ENCODE measurements at places on chromosomes 13 and 19.
A peak's percentile ranks its signal among the peaks of the same experiment; 100 is the strongest.

GRCh38 chr13:53152057-53152421 is 123.4 kb downstream of the OLFM4 start:
- no peak for DNase-seq

- no peak for DNase-seq
These were observed 43.1 kb upstream of the CHST8 start for GRCh38 chr19:33578697-33579096.

GRCh38 chr13:49711218-49711863 is 20.1 kb upstream of the EBPL start:
- no peak for DNase-seq

- no peak for DNase-seq
These were observed 92.1 kb downstream of the STARD13 start for GRCh38 chr13:33193428-33193974.

- DNase-seq: no peak
These were observed 21.2 kb upstream of the SLC7A10 start for GRCh38 chr19:33246709-33247440.

GRCh38 chr13:76164290-76164689 is 528.2 kb downstream of the LMO7 start:
- no peak for DNase-seq

GRCh38 chr19:46226438-46226973 is 3.0 kb upstream of the IGFL1 start:
- peak; percentile 93 for DNase-seq

DNA sequence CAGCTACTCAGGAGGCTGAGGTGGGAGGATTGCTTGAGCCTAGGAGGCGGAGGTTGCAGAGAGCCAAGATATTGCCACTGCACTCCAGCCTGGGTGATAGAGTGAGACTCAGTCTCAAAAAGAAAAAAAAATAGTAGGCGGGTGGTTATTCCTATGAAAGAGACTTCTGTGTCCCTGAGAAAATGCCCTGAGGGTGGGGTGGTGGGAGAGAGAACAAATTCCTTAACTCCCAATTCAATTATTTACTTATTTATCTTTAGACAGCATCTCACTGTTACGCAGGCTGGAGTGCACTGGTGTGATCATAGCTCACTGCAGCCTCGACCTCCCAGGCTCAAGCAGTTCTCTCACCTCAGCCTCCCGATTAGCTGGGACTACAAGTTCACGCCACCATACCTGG is 10.3 kb upstream of the EEF2 start:
- no peak for DNase-seq

DNA sequence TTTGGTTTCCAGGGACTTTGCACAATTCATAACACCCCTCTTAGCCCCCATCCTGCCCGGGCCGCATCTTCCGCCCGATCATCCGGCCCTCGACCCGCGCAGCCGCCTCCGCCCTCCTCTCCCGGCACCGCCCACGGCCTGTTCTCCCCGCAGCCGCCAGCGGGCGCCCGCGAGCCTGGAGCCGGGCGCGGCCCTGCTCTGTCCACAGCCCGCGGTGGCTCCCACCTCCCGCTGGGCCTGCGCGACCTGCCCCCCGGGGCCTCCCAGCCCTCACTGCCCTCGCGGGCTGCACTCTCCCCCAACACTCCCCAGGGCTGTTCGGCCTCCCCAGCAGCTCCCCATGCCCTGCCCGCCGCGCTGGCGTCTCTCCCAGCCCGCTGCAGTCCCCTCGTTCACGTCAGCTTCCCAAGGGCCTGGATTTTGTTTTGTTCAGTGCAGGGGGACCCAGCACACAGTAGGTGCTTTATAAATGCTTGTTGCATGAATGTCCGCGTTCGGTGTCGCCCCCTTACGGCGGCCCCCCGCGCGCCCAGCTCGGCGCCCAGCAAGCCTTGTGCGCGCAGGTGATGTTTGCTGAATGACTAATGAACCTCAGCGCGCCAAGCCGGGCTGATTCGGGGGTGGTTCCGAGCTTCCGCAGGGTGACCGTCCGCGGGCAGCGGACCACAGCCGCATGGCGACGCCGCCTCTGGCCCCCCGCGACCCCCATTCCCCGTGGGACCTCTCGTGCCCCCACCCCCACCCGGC is 4.6 kb upstream of the APC2 start:
- peak; percentile 47 for DNase-seq

GRCh38 chr13:102293723-102294122 is 108.1 kb downstream of the FGF14 start:
- DNase-seq: no peak

GRCh38 chr13:98532254-98532653 is 44.7 kb downstream of the STK24 start:
- DNase-seq: no peak

DNA sequence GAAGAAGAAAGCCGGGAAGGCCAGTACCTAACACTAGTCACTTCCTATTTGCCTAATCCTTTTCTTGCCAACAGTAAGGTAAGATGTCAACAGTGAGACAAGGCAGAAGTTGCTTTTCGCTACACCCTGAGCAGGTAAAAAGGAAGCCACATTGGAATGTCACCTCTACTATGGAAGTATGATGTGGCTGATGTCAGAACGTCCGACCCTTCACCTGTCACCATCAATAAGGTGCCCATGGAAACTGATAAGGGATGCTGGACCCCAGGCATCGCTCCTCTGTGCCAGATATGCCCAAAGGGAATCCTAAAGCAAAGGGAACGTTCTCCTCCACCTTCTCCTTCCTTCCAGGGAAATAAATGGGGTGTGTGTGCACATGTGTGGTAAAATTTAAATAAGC is 34.3 kb downstream of the COL4A1 start:
- no peak for DNase-seq

DNA sequence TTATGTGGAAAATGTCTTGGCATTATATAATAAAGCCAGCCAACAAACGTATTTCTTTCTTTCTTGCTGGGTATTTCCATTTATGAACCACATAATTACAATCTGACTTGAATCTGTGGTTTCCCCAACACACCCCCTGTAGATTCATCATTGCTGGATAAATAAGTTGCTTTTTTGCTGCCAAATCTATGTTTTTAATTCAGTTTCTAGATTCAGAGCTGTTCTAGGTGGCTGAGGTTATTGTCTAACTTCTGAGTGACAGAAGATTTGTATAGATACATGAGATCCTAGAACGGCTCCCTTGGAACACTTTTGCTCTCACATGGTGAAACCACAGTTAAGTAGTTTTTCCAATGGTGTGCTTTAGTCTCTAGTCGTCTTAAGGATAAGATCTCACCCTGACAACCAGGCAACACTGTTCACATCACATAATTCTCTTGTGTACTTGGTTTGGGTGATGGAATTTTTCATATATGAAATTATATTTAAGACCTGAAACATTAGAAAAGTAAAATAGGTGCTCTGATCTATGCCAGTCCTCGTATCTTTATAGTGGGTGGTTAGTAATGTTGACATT is 239.1 kb downstream of the KLF12 start:
- DNase-seq: no peak

GRCh38 chr13:44373601-44374347 is at the start of gene SERP2:
TSS of gene SERP2 (plus strand) at chr13:44373824. CDS start at chr13:44374026, 202 bp downstream.
- no peak for DNase-seq

GRCh38 chr13:72726726-72727416 is 558 bp downstream of the MZT1 start:
- peak; percentile 30 for DNase-seq

GRCh38 chr13:30718661-30719524 is 16.4 kb upstream of the ALOX5AP start:
- peak; percentile 59 for DNase-seq

- DNase-seq: peak; percentile 65
These were observed 4.3 kb downstream of the DOT1L start for GRCh38 chr19:2167896-2168618.

DNA sequence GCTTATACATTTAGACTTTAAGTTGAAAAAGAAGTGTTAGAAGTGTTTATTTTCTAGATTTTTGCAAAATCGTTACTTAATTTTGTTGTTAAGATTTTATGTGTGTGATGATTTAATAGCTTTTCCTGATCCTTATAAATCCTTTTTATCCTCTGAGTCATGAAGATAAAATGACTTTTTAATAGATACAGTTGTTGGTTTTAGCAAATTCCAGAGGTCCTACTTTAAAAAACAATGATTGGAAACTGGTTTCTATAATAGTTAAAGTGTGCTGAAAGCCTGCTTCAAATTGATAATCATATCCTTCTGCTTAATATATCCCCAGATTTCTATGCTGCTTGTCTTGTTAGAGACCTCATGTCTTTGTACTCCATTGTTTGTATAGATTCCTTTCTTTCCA is 39.0 kb downstream of the RNASEH2B start:
- no peak for DNase-seq

DNA sequence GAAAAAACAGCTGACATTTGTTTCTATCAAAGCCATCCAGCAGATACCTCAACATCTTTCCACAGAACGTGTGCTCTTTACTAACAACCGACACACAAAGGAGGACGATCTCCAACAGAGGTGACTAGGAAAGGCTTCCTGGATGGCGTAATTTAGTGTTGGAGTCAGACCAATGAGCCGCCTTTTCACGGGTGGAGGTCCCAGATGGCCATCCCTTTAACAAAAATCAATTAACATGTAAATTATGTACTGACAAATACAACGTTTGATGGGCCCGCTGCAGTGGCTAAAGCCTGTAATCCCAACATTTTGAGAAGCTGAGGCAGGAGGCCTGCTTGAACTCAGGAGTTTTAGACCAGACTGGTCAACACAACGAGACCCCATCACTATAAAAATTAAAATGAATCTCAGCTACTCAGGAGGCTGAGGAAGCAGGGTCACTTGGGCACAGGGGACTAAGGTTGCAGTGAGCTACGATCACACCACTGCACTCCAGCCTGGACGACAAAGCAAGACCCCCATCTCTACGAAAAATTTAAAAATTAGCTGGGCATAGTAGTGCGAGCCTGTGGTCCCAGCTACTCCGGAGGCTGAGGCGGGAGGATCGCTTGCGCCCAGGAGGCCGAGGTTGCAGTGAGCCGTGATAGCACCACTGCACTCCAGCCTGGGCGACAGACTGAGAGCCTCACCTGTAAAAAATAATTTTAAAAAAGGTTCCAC is 1.2 kb upstream of the DPY19L3 start:
- DNase-seq: no peak

DNA sequence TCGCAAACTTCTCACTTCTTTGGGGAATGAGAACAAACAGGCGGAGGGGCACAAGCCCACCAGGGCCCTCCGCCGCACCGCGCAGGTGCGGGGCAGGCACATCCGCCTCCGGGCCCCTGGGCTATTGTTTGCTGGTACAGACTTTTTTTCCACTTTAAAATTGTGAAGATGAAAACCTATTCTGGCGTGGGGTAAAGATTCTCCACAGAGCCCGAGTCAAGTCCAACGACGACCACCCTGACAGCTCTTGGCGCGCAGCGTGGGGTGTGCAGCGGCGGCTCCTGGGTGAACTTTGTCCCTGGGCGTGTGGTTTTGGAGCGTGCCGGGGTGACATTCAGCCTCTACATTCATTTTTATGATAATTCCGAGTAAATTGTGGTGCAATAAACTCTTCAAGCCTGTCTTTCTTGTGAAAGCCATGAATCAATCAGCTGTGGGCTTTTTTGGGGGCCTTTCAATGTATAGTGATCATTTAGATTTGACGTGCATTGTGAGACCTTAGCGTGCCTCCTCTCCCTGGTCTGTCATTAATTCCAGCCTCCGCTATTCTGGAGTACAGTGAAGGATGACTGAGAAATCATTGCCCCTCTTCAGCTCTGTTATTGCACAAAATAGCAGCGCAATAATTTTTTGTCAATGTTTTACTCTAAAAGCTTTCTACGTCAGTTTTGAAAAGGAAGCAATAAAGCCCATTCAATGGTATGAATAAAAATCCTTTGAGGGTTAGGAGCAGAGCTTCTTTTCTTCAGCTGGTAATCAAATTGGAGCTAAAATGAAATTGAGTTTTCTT is 90.0 kb downstream of the TEX29 start:
- no peak for DNase-seq

DNA sequence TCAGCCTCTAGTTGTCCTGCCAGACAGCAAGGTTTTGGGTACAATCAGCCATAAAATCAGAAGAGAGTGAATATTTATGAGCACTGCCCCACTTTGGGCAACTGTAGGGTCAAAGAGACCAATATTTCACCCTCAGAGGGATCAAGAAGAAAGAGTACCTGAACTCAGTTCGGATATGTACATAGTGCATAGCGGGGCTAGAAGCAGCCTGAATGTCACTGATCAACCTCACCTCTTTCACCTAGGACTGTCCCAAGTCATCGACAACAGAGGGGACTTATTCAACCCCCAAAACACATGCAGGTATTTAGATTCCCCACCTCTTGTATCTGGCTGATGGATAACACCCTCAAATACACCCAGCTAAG is 446.9 kb downstream of the COG6 start:
- DNase-seq: no peak

DNA sequence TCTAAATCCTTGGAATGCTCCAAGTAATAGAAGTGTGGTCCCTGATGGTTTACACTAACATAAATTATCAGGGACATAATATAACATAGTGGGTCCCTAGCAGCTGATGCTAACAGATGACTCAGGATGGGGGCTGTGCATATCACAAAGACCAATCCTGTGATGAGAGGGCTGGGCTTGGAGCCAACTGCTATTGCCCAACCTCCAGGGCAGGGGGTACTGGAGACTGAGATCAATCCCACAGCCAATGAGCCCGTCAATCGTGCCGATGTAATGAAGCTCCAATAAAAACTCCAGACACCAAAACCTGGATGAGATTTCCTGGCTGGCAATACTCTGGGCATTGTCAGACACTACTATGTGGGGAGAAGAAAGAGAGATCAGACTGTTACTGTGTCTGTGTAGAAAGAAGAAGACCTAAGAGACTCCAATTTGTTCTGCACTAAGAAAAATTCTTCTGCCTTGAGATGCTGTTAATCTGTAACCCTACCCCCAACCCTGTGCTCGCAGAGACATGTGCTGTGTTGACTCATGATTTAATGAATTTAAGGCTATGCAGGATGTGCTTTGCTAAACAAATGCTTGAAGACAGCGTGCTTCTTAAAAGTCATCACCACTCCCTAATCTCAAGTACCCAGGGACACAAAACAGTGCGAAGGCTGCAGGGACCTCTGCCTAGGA is 33.4 kb downstream of the ABCC4 start:
- no peak for DNase-seq

DNA sequence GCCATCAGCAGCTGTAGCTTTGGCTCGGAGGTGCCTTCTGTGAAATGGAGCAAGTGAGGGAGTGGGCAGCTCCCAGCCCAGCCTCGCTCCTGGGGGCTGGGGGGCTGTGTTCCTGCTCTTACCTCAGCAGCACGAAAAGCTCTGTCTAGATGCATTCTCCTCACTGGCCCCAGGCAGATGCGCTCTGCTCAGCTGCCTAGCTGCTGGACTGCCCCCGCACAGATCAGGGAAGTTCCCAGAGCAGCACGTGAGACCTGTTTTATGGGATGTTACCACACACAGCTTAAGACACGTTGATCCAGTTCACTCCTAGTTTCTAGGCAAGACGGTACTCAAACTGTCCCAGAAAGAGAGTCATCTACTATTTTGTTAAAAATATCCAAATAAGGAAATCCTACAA is 13.6 kb downstream of the LCP1 start:
- DNase-seq: peak; percentile 88

DNA sequence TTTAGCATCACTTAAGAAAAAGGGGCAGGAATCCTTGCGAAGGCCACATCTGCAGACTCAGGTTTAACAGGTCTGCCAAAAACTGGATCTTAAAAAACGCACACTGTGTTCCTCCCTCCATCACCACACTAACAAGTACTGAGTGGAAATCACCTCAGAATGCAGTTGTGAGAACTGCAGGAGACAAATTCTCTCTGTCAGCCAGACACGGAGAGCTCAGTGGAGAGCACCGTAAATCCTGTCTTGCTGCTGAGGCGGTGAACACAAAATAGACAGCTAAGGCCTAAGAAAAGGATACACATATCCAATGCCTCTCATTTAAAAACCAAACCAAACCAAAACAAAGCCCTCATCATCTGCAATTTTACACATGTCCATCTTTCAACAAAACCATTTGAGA is 1287.6 kb downstream of the EFNB2 start:
- DNase-seq: no peak

Data from trophoblast cell (in vitro differentiated cells and primary cell).